CD8-positive, alpha-beta T cell (primary cell): ENCODE measurements at places on chromosomes 4 and X.

DNA sequence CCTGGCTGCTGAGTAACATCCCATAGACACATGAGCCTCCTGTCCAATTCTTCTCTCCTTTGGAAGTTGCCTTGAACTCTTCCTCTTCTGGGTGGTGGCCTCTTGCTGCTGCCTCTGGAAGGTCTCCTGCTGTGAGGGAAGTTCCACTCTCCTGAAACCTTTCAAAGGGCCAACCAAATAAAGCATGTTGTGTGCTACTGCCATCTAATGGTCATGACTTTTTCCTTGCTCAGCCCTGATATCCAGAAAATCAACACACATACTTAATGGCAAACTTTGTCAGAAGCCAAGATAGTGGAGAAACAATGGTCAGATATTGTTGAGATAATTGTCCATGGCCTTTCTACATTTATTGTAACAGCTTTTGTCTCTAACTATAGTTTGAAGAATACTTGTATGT lies 19.1 kb upstream of the ZXDA start:
- DNase-seq, result no peak

GRCh38 chr4:113858924-113859323 lies 97.4 kb upstream of the CAMK2D start:
- DNase-seq, result no peak

- DNase-seq, result no peak
Measured at GRCh38 chr4:23881052-23881501, 8.8 kb downstream of the PPARGC1A start.

DNA sequence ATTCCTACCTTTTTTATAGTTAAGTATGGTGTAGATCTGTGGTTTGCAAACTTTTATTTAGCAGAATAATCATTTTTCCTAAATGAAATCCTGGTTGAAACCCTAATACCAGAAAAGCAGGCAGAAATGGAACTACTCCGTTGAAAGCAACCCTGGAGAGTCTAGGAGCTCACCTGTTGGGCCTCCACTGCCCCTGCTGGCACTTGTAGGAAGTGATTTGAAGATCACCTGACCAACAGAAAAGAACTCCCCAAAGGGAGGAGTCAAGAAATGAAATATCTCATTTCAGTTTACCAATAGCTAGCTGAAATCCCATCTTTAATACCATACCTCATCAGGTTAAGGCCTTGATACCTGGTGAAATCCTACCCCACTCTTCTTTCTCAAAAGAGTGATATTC lies 277.1 kb downstream of the KLHL13 start:
- no peak for DNase-seq

GRCh38 chr4:41797260-41797659 lies 48.7 kb upstream of the PHOX2B start:
- no peak for DNase-seq

- no peak for DNase-seq
Measured at GRCh38 chr4:125044886-125045285, 269.9 kb upstream of the FAT4 start.

- DNase-seq, result no peak
Measured at GRCh38 chr4:185899833-185900232, 87.8 kb upstream of the SORBS2 start.

DNA sequence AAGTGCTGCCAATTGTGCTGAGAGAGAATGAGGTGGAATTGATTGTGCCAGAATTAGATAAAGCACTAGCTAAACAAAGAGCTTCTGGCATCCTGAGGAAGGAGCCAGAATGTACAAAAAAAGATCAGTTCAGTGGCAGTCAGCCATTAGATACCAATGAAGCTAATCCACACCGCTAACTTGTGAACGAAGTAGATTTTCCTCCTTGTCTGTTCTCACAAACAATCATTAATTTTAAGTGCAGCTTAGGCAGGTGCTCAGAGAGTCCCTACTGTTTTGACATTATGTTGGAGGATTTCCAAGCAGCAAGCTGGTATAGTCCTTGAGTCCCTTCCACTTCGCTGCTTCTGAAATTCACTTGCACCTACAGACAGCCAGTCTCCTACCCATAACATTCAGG lies 617.4 kb downstream of the CENPC start:
- DNase-seq, result no peak

- DNase-seq, result no peak
Measured at GRCh38 chr4:2257361-2258081, 4.4 kb downstream of the MXD4 start.

DNA sequence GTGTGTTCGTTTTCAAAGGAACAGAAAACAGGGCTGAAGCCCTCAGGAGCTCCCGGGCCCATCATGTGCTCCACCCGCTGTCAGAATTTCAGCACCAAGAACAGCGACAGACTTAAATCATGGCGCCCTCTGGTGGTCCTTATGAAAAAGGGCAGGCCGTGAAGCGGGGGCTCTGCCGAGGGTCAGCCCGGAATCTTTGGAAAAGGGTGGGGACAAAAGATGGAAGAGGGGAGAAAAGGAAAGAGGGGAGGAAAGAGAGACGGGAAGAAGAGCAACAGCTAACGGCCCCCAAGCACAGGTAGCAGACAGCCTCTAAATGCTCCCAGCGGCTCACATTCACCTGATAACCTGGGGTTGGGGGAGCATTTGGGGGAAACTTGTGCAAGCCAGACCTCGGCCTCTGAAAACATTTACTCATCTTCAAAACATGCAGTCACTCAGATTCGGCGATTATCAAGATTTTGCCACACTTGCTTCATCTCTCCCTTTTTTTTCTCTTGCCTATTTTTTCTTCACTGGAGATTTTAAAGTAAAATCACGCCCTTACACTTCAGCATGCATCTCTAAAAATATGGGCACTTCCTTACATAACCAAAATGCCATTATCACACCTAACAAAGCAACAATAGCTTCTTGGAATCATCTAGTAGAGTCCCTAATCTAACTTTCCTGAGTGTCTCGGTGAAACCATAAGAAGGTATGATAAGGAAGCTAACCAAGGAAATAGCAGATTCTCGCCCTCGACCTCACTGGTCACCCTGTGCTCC lies 28.1 kb upstream of the MAN2B2 start:
- DNase-seq, result peak; percentile 61

GRCh38 chr4:142098900-142099545 lies 462.6 kb downstream of the IL15 start:
- DNase-seq, result no peak

- DNase-seq, result no peak
Measured at GRCh38 chr4:95963456-95963855, 123.6 kb downstream of the PDHA2 start.

- DNase-seq, result no peak
Measured at GRCh38 chrX:49001521-49002090, 458 bp downstream of the GRIPAP1 start.

DNA sequence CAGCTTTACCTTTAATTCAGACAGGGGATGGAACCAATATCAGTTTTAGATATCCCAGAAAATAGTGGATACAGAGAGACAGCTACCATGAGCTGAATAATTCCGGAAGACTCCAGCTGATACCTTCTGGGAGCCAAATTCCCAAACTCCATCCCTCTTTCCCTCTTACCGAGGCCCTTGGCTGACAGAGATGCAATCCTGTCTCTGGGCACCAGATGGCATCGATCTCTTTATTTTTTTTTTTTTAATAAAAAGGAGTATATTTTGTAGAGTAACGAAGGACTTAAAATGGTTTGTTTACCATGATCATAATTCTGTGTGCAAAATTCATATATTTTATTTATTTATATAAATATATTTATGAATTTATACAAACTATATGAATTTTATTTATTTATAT lies 31.0 kb downstream of the RAB40A start:
- DNase-seq, result no peak

- no peak for DNase-seq
Measured at GRCh38 chr4:30716158-30716557, 4.0 kb upstream of the PCDH7 start.
